ENCODE measurements at places on chromosomes 3 and 15. TPM values are rescaled to one million over a fixed set of nuclear protein-coding genes. Genes with fewer than 3 reads are reported as not detected.
A peak's percentile ranks its signal among the peaks of the same experiment; 100 is the strongest.

- no peaks in the 10 kb centered on the region for H3K4me1 ChIP-seq
- no peak overlapping the region for H3K27ac ChIP-seq
- DNase-seq: no peak
- H3K4me3 ChIP-seq: no peak overlapping the region
- no peaks in the 10 kb centered on the region for H3K27me3 ChIP-seq
These were observed 68.9 kb upstream of the STXBP5L start for GRCh38 chr3:120839120-120839519.

DNA sequence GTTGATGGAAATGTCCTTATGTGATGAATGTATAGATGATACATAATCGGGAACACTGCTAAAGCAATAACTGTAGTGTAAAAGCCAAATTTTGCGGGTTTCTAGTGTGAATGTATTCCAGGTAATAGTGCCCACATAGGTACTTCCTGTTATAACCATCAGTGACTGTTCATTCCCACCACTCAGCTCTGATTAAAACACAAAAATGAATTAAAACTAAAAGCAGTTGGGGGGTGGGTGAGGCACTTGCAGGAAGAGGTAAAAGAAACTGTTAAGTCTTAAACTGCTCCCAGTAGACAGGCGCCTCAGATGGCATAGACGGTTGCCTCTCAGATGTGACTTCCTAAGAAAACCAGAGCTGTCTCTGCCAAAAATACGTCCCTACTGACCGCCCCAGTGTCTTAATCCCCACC, 893 bp upstream of the MTHFS start:
- H3K4me1 ChIP-seq: peaks cover 5% of the 10 kb centered on the region
- no peaks in the 10 kb centered on the region for H3K27me3 ChIP-seq
- no peak for DNase-seq
- H3K36me3 ChIP-seq: no peaks in the 10 kb centered on the region
- H3K4me3 ChIP-seq: no peak overlapping the region
- peak overlapping the region; percentile 90 for H3K27ac ChIP-seq

GRCh38 chr3:160210341-160210740, 14.9 kb upstream of the C3orf80 start:
- H3K27ac ChIP-seq: no peak overlapping the region
- no peaks in the 10 kb centered on the region for H3K4me1 ChIP-seq

GRCh38 chr15:80090879-80091503, 31.5 kb downstream of the ZFAND6 start:
- no peaks in the 10 kb centered on the region for H3K36me3 ChIP-seq
- H3K27me3 ChIP-seq: no peaks in the 10 kb centered on the region
- H3K4me1 ChIP-seq: no peaks in the 10 kb centered on the region
- H3K4me3 ChIP-seq: no peak overlapping the region

- H3K4me1 ChIP-seq: peaks cover 12% of the 10 kb centered on the region
- no peak overlapping the region for H3K4me3 ChIP-seq
- H3K27ac ChIP-seq: no peak overlapping the region
- H3K27me3 ChIP-seq: no peaks in the 10 kb centered on the region
- DNase-seq: no peak
These were observed 136.9 kb upstream of the EIF1B start for GRCh38 chr3:40172560-40172959.

DNA sequence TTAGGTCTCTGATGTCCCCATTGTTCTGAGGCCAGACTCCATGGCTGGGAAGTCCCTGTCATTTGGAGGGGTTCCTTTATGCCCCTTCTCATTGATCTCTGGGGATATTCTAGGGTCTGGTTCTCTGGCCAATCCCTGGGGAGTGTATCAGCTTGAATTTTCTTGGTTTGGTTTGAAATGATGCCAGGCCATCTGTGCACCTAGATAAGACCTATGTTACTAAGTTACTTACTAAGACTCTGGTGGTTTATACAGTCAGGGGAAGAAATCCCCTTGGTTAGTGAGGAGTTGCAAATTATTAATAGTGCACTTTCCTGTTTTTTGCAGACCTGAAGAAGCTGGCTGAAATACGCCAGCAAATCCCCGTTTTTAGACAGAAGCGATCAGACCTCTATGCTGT, 20.3 kb downstream of the NIT2 start:
- H3K4me1 ChIP-seq: no peaks in the 10 kb centered on the region
- H3K27me3 ChIP-seq: no peaks in the 10 kb centered on the region
- DNase-seq: no peak
- no peak overlapping the region for H3K27ac ChIP-seq
- peaks cover 35% of the 10 kb centered on the region for H3K36me3 ChIP-seq

- H3K27me3 ChIP-seq: no peaks in the 10 kb centered on the region
- no peaks in the 10 kb centered on the region for H3K4me1 ChIP-seq
- H3K4me3 ChIP-seq: no peak overlapping the region
- H3K36me3 ChIP-seq: no peaks in the 10 kb centered on the region
- no peak for DNase-seq
- H3K27ac ChIP-seq: no peak overlapping the region
These were observed 11.2 kb upstream of the VEPH1 start for GRCh38 chr3:157514371-157514895.

DNA sequence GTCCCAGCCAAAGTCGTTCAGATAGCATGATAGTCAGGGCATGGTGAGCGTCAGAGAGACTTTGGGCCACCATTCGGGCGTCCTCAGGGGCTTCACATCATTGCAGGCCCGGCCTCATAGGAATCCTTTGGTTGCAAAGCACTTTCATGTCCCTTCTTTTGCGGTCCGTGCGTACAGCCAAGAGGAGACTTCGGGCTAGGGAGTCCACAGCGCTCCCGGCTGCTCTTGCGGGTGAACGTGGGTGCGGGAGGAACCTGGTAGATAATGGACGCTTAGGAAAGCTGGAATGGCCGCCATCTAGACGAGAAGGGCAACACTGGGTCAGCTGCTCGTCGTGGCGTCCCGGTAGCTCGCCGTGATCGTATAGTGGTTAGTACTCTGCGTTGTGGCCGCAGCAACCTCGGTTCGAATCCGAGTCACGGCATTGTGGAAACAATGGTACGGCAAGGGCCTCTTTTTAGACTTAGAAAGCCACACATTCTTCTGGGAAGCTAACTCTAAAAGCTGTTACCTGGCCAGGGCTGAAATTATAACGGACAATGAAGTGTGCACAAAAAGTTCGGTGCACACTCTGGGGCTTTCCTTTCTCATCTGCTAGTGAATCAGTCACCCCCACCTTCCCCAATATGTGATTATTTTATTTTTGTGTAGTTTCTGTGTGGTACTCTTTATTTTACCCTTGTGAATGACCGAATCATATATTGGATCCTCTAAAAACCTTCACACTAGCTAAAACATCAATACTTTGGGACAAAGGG, 13.2 kb upstream of the SHF start:
- peak overlapping the region; percentile 93 for H3K4me3 ChIP-seq
- H3K27ac ChIP-seq: peak overlapping the region; percentile 98
- peaks cover 7% of the 10 kb centered on the region for H3K4me1 ChIP-seq
- no peaks in the 10 kb centered on the region for H3K36me3 ChIP-seq

DNA sequence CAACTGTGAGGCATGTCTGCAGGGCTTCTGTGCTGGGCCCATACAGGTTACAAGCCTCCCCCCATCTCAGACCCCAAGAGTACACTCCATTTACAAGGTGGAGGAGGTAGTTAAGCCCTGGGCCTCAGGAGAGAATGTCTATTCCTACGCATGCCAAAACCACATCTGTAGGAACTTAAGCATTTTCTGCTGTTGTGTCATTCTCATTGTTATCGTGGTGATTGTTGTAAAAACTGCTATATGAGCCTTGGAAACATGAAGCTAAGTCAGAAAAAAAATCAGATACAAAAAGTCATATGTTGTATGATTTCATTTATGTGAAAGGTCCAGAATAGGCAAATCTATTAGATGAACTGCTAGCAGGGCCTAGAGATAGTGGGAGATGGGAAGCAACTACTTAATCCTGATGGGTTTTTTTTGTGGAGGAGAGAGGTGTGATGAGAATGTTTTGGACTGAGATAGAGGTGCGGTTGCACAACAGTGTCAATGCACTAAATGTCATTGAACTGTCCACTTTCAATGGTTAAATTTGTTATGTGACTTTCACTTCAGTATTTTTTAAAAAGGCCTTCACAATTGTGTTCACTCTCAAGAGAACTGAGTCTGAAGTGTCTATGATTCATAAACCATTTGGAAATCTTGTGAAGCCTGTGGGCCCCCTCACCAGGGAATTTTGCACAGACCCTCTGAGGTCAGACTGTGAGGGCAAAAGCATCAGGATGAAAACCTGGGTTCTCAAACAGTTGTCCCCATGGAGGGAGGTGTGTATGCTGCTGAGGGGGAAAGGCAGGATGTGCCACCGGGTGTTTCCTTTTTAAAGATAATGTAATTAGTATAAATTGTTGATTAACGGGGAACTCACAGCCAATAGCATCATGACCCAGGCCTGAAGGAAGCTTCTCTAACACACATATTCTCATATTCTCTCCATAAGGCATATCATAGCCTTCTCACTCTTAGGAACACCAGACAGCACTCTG, 3.2 kb downstream of the RTP3 start:
- no peak overlapping the region for H3K27ac ChIP-seq
- peak; percentile 57 for DNase-seq
- peaks cover 3% of the 10 kb centered on the region for H3K27me3 ChIP-seq
- H3K36me3 ChIP-seq: no peaks in the 10 kb centered on the region
- H3K4me3 ChIP-seq: no peak overlapping the region
- H3K4me1 ChIP-seq: peaks cover 42% of the 10 kb centered on the region

DNA sequence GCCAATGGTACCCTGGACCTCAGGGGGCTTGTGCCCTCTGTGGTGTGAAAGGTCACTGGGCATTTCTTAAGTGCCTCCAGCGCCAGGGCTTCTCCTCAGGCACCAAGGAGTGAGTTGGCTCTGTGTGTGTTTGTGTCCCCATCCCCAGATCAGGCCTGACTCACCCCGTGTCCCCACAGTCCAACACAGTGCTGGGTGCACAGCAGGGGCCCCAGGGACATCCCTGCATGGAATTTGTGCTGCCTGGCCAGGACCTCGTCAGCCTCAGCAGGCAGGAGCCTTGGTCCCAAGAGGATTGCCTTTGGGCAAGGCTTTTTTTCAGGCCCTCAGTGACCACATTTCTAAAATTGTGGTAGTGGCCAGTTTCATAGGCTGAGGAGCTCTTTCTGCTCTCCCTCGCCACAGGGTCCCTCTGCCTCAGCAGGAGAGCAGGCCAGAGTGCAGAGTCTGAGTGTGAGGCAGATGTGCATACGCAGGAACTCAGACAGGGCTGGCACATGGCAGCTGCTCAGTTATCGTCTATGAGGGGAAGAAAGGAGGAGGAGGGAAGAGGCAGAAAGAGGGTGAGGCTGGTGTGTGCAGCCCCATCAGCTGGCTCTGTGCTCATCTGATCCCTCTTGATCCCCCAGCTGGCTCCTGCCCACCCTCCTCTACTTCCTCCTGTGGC, 215.6 kb downstream of the RPLP1 start:
- H3K27ac ChIP-seq: no peak overlapping the region
- no peaks in the 10 kb centered on the region for H3K36me3 ChIP-seq
- H3K4me3 ChIP-seq: no peak overlapping the region
- peaks cover 6% of the 10 kb centered on the region for H3K27me3 ChIP-seq
- H3K4me1 ChIP-seq: peaks cover 55% of the 10 kb centered on the region

The GPR176 gene
- 6.8 TPM for total RNA-seq

The PRSS50 gene
- 0.09 TPM for total RNA-seq

The TMOD2 gene
- total RNA-seq: 7.8 TPM

All from muscle of leg (tissue), 16 donors.